ENCODE measurements at places on chromosomes 16 and 17.

- DNase-seq, result no peak
Observed at GRCh38 chr17:44416558-44417289, 27.3 kb upstream of the ITGA2B start.

DNA sequence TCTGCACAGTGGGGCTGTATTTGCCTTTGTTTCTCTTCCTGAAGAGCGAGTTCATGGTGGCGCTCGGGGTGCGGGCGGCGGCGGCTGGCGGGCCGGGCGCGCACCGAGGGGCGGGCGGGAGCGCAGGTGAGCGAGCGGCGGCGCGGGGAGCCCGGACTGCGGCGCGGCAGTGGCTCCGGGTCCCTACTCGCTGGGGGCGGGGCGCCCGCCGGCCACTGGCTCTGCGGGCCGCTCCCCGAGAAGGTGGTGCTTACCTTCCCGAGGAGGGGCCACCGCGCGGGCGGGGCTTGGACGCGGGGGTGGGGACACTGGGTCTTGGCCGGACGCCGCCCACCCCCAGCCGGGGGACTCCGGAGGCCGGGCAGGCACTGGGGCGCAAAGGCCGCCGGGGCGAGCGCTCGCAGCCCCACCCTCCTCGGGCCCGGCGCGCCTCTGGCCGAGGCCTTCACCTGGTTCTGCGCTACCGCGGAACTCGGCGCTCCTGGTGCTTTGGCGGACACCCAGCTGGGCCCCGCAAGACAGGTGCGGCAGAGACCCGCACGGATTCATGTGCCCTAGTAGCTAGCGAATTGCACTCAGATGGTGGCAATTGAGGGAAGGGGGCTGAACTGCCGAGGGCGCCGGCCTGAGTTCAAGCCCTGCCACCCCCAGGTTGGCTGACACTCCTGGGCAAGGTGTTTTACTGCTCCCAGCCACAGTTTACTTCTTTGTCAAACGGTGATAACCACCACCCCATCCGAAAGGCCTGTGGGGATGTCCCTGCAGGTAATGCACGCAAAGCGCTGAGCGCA is at the start of gene PPL:
Gene PPL, minus strand, starts transcription at position 158 of the 791 bp plus-strand sequence. Its CDS starts 103 bp downstream, at position 55.
- no peak for DNase-seq

DNA sequence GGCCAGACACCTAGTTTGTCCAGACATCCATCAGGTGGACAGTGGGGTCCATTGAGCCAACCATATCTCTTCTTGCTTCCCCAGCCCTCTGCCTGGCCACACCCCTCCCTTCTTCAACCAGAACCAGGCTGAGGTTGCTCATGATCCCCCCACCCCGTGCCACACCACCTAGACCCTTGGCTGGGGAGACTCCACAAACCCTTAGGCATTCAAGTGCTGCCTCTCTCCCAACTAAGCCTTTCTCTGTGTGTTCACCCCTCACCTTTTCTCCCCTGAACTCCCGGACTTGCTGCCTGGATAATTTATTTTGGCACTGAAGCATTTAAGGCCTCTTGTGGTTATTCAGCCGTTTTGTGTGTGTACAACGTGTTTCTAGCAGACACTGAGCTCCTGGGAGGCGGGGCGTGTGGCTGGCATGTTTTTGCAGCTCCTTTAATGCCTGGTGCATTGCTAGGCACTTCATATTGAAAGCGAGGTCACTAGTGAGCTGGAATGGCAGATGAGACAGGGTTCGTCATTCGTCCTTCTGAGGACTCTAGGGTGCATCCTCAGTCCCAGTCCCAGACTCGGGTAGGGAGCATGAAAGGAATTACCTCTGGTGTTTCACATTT is 28.7 kb downstream of the CACNA1G start:
- DNase-seq, result no peak

DNA sequence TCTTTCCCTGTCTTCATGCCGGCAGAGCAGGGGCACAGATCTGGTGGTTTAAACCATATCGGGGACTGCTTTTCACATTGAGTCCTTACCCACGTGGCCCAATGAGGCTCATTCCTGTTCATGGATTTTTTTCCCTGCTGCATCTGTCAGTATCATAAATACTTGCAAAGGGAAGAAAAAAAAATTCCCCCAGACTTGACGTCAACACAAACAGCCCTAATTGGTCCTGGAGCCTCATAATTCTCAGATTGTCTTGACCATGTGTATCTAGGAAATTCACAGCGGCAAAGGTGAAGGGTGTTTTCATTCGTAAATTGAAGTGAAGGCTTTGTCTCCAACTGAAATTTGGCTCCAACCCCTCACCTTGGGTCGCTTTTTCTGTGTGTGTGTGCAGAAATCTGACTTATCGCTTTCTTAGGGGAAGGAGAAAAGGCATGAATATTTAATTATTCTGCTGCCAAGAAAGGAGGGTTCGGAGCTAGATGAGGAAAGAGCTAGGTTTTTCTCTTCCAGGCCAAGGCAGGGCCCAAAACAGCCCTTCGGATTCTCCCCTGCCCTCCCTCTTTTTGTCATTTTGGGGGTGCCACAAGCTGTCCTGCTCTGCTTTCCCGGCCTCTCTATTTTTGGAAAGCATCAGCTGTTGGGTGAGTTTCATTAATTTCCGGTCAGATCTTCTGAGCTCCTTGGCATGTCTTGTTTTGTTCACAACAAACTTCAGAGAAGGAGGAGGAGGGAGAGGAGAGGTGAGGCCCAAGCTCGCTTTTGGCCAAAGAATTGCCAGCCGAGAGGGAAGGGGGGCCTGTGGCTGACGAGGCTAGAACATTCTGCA is 17.8 kb upstream of the CIBAR2 start:
- no peak for DNase-seq
